ENCODE measurements at places on chromosomes 2 and 18.

GRCh38 chr2:237309011-237309410 lies 105.0 kb downstream of the COL6A3 start:
- DNase-seq, result no peak

DNA sequence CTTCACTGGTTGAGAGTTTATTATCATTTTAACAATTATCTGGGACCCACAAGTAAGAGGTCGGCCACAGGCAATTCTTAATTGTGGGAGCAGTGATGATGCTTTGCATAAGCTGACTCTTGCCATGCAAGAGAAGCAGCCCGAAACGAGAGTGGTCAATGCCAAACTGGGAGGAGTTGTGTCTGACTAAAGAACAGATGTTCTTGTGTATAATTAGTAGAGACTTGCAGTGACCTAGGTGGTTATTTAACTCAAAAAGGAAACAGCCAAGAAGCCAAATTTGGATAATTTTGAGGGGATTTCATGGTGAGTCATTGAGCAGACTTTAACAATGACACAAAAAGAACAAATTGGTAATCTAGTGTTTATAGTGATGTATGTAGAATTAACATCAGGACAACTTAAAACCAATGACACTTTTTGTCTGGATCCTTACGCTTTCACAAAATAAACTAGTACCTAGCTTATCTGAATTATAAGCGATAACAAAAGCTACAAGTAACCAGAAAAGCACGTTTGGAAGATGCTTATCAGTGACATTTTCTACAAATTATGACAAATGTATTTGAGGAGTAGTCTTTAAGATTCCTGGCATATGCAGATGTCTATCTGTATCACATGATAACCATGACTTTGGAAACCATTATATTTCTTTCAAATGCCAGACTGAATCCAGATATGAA lies 184.7 kb upstream of the DLGAP1 start:
- no peak for DNase-seq

DNA sequence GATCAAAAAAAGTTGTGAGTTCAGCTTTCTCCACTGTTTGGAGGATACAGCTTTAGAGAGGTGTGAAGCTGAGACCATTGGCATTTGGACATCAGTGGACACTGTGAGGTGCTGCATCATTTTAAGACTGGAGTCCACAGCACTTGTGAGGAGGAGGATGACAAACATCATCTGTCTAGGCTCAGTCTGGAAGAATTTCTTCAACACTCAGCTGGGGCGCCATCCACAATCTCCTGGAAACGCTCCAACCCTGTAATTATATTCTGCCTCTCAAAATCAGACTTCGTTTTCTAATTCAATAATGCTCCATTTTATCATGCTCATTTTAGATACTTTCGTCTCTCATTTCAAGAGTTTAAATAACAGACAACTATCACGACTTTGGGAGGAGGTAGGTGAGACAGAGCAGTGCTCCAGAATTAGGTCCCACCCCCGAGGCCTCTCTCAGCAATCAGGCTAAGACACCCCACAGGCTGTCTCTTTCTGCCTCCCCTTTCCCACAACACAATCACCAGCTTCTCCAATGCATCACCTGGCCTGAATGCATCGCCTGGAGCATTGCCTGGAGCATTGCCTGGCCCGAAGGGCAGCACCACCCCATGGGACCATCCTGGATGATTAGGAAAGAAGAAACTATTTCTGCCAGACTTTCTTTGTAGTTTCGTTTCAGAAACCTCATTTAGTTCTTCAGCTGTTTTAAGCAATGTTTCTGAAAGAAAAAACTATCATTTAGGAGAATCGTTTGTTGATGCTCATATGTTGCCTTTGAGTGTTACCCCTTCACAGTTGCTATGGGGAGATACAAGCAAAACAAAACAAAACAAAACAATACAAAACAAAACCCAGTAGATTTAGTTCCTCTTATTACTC lies 37.0 kb upstream of the DPP10 start:
- no peak for DNase-seq

GRCh38 chr2:85719609-85720240 lies 25.6 kb downstream of the GNLY start:
- DNase-seq, result no peak

- no peak for DNase-seq
These were observed 554.0 kb downstream of the RIT2 start for GRCh38 chr18:42561521-42561920.

DNA sequence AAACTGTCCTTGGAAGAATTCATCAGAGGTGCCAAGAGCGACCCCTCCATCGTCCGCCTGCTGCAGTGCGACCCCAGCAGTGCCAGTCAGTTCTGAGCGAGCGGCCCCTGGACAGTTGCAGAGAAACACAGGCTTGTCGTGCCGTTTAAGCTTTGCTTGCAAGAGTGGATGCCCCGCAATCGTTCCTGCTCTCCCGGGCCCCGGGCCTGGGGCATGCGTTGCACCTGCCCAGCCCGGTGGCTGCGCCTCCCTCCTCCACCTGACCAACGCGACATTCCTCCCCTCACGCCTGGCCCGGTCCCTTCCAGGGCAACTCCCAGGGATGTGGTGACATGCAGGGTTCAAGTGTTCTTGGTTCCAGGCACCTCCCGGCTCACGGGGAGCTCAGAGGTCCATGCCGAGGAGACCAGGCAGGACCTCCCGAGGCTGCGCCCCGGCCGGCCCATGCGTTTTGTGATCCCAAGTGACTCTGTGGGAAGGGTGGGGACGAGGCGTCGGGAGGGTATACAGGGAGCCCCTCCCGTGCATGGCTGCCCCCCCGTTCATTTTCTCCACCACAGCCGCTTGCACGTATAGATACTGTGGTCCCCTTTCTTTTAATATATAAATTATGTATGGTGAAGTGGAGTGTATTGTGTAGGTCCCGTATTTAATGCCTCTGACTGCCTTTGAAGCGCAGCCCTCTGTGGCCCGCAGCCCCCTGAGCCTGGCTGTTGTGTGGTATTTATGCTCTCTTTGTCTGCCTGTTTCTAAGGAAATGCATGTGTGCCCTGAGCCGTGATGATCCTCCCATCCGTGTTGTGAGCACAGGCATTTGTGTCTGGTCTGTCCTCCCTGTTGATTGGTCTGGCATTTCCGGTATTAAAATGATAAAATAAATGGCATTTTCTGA lies 21.2 kb downstream of the ODC1 start:
- no peak for DNase-seq
